Naive thymus-derived CD8-positive, alpha-beta T cell (primary cell): ENCODE measurements at places on chromosomes 1 and 21. TPM values are rescaled to one million over a fixed set of nuclear protein-coding genes. Genes with fewer than 3 reads are reported as not detected.

GRCh38 chr1:22876359-22877111 lies 96.1 kb downstream of the LACTBL1 start:
- DNase-seq: no peak

- DNase-seq: no peak
Observed at GRCh38 chr21:21688889-21689288, 690.7 kb downstream of the NCAM2 start.

DNA sequence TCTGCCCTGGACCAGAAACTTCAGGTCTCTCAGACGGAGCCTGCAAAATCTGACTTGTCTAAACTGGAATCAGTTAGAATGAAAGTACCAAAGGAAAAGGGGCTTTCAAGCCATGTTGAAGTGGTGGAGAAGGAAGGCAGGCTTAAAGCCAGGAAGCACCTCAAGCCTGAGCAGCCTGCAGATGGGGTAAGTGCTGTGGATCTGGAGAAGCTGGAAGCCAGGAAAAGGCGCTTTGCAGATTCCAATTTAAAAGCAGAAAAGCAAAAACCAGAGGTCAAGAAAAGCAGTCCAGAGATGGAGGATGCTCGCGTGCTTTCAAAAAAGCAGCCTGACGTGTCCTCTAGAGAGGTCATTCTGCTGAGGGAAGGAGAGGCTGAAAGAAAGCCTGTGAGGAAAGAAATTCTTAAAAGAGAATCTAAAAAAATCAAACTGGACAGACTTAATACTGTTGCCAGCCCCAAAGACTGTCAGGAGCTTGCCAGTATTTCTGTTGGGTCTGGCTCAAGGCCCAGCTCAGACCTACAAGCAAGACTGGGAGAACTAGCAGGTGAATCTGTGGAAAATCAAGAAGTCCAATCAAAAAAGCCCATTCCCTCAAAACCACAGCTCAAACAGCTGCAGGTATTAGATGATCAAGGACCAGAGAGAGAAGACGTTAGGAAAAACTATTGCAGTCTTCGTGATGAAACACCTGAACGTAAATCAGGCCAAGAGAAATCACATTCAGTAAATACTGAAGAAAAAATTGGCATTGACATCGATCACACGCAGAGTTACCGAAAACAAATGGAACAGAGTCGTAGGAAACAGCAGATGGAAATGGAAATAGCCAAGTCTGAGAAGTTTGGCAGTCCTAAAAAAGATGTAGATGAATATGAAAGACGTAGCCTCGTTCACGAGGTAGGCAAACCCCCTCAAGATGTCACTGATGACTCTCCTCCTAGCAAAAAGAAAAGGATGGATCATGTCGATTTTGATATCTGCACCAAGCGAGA lies 46.6 kb downstream of the ZBTB17 start:
- no peak for DNase-seq

GRCh38 chr1:43834280-43835081 lies 99.1 kb upstream of the ARTN start:
- DNase-seq: no peak

- DNase-seq: no peak
Observed at GRCh38 chr1:33640114-33640660, 167.7 kb downstream of the ZSCAN20 start.

Gene SPRR2B
- total RNA-seq: not detected

- peak; percentile 7 for DNase-seq
Observed at GRCh38 chr1:28087614-28088167, 719 bp downstream of the EYA3 start.

Gene SOAT1
- total RNA-seq: 52.4 TPM

Gene HSPB7
- total RNA-seq: not detected

DNA sequence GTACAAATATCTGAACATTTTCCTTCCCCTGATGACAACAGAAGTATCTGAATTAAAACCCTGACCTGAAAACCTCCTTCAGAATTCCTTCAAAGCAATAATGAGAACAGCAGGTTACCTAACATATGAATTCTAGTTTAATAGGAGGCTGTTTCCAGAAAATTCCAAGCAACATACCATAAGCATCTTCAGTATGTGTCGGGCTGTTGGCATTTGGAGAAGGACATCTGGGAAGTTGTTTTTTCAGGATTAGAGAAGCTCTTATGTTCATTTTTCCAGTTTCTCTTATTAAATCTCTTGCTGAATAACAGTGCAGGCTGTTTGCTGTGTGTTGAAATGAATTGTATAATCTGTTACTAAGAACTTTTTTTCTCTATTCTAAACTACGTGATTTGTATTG lies 101.5 kb downstream of the PLA2G4A start:
- no peak for DNase-seq

Gene KRTAP19-1
- total RNA-seq: not detected

Gene AQP10
- total RNA-seq: not detected

DNA sequence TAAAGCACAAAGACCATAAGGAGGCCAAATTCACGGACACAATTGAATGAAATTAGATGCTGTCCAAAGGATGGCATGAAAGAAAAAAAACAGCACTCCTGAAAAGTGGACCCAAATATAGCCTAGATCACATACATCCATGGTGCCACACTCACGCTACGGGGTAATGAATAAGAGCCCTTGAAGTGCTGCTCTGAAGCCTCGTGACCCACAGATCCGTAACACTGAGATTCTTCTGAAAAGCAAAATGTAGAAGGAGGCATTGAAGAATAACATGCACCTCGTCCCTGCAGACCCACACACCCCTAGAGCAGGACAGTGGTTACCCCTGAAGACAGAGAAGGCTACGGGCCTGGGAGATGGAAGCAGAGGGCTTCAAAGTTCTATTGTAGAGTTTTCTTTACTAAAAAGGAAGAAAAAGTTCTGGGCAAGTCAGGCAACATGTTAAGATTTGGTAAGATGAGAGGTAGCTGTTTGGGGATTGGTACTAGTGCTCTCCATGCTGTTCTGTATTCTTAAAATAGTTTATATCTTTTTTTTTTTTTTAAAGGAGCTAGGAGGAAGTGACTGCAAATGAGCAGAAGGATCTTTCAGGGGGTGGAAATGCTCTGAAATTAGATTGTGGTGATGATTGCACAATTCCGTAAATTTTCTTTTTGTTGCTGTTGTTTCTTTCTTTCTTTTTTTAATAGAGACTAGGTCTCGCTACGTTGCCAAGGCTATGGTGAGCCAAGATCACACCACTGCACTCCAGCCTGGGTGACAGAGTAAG lies 4.1 kb upstream of the ITGB2 start:
- no peak for DNase-seq

- DNase-seq: no peak
Observed at GRCh38 chr1:219713981-219714381, 101.1 kb upstream of the ZC3H11B start.

DNA sequence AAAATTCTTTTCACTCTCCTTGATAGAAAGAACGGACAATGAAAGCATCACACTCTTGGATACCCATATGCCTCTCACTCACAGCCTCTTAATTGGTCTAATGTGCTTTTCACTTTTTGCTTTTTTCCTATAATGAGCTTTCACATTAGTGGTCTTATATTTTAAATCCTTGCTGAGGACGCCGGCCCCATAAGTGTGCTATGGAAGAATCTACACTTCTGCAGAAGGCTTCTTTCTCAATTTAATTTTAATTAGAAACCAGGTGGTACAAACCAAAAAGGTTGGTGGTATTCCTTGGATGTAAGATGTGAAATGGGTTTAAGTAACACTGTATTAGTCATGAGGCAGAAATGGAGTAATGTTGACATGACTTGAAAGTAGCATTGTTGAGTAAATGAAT lies 190.6 kb upstream of the NFIA start:
- no peak for DNase-seq

Gene CCDC27
- total RNA-seq: not detected

- DNase-seq: no peak
Observed at GRCh38 chr1:29062157-29062942, 61.4 kb downstream of the TMEM200B start.

Gene DMRTA2
- not detected for total RNA-seq

GRCh38 chr1:111195002-111195684 lies 5.3 kb downstream of the DENND2D start:
- no peak for DNase-seq

Gene MMEL1
- total RNA-seq: 2.5 TPM

- DNase-seq: no peak
Observed at GRCh38 chr1:201774224-201774982, 54.6 kb upstream of the IPO9 start.

- DNase-seq: peak; percentile 58
Observed at GRCh38 chr1:115052454-115053083, 22.9 kb downstream of the TSHB start.

DNA sequence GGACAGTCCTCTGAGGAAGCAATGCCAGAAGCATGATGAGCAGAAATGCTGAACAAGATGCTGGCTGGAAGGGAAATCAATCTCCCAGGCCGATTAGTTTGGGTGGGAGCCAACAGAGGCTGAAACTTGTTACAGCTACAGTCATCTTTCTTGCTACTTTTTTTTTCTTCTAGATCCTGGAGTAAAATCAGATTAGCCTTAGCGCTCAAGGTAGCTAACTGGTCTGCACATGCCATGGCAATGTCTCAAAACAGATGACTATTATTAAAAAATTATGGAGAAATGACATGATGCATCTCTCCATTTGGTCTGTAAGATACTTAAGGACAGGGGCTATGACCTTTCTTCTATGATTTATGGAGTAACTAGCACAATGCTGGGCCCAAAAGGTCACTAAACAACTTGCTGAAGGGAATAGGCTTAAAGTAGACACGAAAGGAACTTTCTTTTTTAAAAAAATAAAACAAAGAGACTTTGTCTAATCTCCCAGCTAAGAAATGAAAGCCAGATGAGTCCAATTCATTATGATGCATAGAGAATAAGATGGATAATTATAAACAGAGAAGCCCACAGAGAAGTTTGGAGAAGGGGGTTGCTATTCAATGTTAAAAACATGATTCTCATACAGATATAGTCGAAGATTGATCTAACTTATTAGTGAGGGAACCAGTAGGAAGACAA lies 42.5 kb downstream of the UTP25 start:
- DNase-seq: no peak

DNA sequence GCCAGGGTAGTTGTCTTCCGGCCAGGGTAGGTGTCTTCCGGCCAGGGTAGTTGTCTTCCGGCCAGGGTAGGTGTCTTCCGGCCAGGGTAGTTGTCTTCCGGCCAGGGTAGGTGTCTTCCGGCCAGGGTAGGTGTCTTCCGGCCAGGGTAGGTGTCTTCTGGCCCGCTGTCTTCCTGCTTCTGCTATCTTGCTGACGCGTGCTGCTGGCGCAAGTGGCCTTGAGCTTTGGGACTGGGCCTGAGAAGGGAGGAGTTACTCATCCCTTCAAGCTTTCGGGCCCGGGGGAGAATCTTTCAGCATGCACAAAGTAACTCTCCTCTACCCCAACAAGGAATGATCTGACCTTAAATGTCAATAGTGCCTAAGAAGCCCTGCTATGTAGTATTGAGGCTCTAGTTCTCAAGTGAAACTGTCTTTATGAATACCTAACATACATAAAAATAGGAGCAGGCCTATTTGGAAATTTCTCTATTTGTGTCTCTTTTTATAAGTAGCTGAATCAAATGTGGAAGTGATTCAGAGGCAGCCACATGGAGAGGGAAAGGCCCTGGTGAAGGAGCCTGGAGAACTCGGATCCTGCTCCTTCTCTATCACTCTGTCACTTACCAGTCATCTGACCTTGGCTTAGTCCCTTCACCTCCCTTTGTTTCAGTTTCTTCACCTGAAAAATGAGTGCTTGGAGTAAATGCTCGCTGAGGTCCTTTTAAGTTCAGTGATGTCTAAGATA lies 65.6 kb downstream of the RGL1 start:
- no peak for DNase-seq

DNA sequence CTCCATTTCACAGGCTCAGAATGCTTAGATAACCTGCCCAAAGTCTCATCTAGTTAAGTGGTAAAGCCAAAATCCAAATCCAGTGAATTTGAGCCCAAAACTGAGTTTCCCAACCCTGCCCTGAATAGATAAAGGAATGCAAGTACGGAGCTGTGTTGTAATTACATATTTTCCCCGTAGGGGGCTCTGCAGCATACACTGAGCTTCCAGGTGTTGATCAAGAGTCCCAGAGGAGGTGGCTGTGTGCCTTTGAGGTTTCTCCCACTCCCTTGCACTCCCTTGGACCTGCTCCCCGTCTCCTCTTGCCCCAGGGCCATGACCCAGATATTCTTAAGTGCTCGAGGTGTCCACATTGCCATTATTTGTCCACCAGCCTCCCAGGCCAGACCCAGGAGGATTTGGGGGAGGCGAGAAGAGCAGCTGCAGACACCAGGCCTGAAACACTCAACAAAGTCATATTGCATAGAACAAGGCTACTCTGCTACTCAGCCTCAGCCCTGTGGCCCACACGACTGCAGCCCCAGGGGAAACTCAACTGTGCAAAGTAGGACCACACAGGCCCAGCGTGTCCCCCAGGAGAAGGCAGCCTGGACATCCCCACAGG lies 18.4 kb upstream of the LY9 start:
- DNase-seq: peak; percentile 70

GRCh38 chr1:117575586-117576225 lies 30.1 kb upstream of the TENT5C start:
- no peak for DNase-seq

- no peak for DNase-seq
Observed at GRCh38 chr1:89363196-89363595, 663 bp upstream of the GBP6 start.

DNA sequence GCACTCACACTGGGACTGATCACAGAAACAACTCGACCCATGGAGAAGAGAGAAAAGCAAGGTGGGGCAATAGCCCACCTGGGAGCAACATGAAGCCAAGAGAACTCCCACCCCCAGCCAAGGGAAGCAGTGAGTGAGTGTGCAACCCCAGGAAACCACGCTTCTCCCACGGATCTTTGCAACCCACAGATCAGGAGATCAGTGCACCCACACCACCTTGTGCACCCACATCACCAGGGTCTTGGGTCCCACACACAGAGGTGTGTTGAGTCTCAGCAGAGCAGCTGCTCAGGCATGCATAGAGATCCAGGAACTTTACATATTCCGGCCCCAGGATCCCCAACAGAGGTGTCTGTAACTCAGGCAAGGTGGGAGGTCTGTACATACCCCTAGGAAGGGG lies 17.2 kb upstream of the PRDX6 start:
- DNase-seq: no peak

DNA sequence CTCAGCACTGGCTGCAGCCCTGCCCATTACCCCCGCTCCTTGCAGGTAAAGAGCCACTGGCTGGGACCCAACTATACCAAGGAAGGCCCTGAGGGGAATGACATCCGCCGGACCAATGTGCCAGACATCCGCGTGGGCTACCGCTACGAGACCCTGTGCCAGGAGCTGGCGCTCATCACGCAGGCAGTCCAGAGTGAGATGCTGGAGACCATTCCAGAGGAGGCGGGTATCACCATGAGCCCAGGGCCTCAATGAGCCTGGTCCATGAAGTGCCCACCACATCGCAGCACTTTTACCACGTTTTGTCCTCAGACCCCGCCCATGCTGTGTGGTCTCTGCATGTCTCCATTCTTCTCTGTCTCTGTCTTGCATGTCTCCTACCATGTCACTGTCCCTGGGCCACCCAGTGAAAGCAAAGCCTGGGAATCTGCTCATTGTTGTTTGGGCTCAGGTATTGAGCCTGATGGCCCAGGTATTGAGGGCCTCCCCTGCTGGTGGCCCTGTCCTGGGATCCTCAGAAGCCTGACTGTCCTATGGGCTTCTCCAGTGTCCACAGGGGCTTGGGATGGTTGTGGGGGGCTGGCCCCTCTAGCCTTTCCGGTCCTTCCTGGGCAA lies 11.4 kb downstream of the AMPD2 start:
- no peak for DNase-seq

GRCh38 chr1:20223106-20223505 lies 36.8 kb upstream of the PLA2G2C start:
- DNase-seq: no peak

GRCh38 chr1:19239876-19240275 lies 11.4 kb downstream of the EMC1 start:
- DNase-seq: no peak

GRCh38 chr1:186738926-186739325 lies 58.7 kb upstream of the PTGS2 start:
- no peak for DNase-seq

- DNase-seq: no peak
Observed at GRCh38 chr21:20010691-20011200, 987.5 kb upstream of the NCAM2 start.
